ENCODE measurements at places on chromosomes 4 and X. TPM values are rescaled to one million over a fixed set of nuclear protein-coding genes. Genes with fewer than 3 reads are reported as not detected.

The TRIM2 gene
- 120 TPM for total RNA-seq

- peak overlapping the region; percentile 68 for H3K4me3 ChIP-seq
- peak; percentile 28 for DNase-seq
- peak overlapping the region; percentile 93 for H3K27ac ChIP-seq
- no peaks in the 10 kb centered on the region for H3K27me3 ChIP-seq
- H3K4me1 ChIP-seq = peaks cover 72% of the 10 kb centered on the region
Measured at GRCh38 chr4:182507805-182508204, 264.6 kb downstream of the TENM3 start.

The NIPAL1 gene
- total RNA-seq = 0.83 TPM

The IBSP gene
- total RNA-seq = not detected

- no peak overlapping the region for H3K4me3 ChIP-seq
- H3K4me1 ChIP-seq = peaks cover 10% of the 10 kb centered on the region
- no peaks in the 10 kb centered on the region for H3K36me3 ChIP-seq
- DNase-seq = no peak
- peaks cover 2% of the 10 kb centered on the region for H3K27me3 ChIP-seq
Measured at GRCh38 chr4:130675266-130675665, 1579.3 kb downstream of the C4orf33 start.

- no peak for DNase-seq
- H3K4me1 ChIP-seq = no peaks in the 10 kb centered on the region
- H3K4me3 ChIP-seq = no peak overlapping the region
Measured at GRCh38 chr4:185941461-185941860, 127.5 kb upstream of the TLR3 start.

- peaks cover 2% of the 10 kb centered on the region for H3K27me3 ChIP-seq
- H3K27ac ChIP-seq = no peak overlapping the region
- H3K4me3 ChIP-seq = no peak overlapping the region
- DNase-seq = no peak
Measured at GRCh38 chr4:180823108-180823507, 1420.1 kb upstream of the TENM3 start.

DNA sequence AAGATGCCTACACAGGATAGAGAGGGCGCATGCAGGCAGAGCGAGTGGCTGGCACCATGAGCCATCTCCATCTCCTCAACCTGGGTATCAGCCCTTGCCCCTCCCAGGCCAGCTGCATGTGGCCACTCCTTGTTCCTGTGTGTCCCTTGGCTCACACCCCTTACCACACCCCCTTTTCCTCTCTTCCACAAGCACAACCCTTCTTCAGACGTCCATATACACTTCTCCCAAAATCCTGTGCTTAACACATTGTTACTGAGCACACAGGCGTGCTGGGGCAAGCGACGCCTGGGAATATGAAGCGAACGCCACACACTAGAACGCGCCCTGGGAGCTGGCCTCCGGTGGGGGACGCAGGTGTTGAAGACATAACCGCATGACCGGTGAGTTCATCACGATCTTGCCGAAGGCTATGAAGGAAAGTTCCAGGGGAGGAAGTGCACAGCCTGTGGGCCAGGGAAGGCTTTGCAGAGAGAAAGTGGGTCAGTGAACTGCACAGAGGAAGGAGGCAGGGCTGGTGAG lies 19.1 kb upstream of the KIAA0232 start:
- H3K4me1 ChIP-seq = peaks cover 12% of the 10 kb centered on the region
- peaks cover 5% of the 10 kb centered on the region for H3K27me3 ChIP-seq
- H3K27ac ChIP-seq = peak overlapping the region; percentile 31
- no peak for DNase-seq
- peaks cover 4% of the 10 kb centered on the region for H3K36me3 ChIP-seq
- H3K4me3 ChIP-seq = no peak overlapping the region

GRCh38 chr4:139754938-139755337 lies 89.3 kb downstream of the MGST2 start:
- no peak overlapping the region for H3K4me3 ChIP-seq
- DNase-seq = no peak
- peaks cover 32% of the 10 kb centered on the region for H3K4me1 ChIP-seq
- H3K27ac ChIP-seq = no peak overlapping the region
- H3K36me3 ChIP-seq = peaks cover 5% of the 10 kb centered on the region

- peak overlapping the region; percentile 93 for H3K27ac ChIP-seq
- H3K4me1 ChIP-seq = peaks cover 9% of the 10 kb centered on the region
- H3K36me3 ChIP-seq = no peaks in the 10 kb centered on the region
Measured at GRCh38 chr4:70703619-70704214, 15.4 kb downstream of the UTP3 start.

DNA sequence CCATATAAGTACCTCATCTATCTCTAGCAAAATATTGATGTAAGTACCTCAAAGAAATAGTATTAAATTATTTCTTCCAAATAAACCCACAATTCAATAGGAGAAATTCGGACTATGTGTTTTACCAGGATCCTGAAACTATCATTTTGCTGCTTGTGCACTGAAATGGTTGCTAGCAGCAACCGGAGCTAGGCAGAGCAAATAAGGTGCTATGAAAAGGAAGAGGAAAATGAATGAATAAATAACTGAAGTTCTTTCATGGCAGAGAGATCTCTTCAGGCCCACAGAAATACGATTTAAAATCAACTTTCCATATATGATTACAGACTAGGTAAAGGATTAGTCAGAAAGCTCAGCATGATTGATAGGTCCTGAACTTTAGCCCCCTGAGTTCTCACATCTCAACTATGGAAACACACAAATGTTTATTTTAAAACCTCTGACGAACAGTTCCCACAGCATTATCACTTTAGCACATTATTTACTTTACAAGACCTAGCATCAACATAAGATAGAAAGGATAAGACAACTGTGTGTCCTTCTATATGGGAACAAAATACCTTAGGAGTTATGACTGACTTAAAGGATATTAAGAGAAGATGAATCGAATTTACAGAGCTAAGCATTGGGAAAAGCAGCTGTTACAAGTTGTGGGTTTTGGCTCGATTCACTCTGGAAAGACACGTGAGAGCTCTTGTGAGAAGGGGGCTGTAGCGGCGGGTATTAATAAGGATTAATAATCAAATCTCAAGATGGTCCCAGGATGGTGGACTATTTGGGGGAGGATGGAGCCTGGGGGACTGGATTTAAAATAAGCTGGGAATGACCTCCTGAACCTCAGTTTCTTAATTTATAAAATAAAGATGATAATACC lies 104.3 kb downstream of the CORIN start:
- DNase-seq = no peak
- no peaks in the 10 kb centered on the region for H3K36me3 ChIP-seq
- H3K4me3 ChIP-seq = no peak overlapping the region
- H3K4me1 ChIP-seq = peaks cover 6% of the 10 kb centered on the region
- H3K27me3 ChIP-seq = no peaks in the 10 kb centered on the region
- no peak overlapping the region for H3K27ac ChIP-seq

DNA sequence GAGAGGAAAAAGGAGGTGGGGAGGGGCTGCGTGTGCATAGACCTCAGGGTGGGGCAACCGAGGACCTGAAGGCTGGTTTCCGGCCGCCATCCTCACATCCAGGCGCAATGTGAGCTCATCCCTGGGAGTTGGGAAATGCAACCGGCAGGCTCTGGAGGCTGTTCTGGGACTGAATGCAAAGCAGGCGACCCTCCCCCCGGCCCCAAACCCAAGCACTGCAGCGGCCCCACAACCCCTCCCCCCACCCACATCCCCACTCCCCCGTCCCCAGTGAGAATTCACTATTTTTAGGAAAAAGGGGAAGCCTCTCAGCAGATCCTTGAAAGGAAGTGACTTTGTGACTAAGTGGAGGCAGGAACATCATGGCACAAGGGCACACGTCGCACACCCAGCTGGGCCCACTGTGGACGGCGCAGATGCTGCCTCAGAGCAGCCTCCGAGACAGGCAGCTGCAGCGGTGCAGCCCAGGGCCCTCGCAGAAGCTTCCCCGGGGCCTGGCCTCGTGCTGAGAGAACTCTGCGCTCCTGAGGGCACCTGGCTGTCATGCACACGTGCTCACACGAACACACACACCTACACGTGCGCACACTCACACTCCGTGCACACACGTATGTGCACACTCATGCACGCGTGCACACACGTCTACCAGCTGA lies 1.3 kb upstream of the PDE6B start:
- peaks cover 6% of the 10 kb centered on the region for H3K4me1 ChIP-seq
- H3K27ac ChIP-seq = no peak overlapping the region
- peaks cover 10% of the 10 kb centered on the region for H3K36me3 ChIP-seq

The CXorf49 gene
- not detected for total RNA-seq

- peaks cover 8% of the 10 kb centered on the region for H3K36me3 ChIP-seq
- no peak overlapping the region for H3K4me3 ChIP-seq
- H3K27ac ChIP-seq = peak overlapping the region; percentile 43
- peaks cover 21% of the 10 kb centered on the region for H3K4me1 ChIP-seq
Measured at GRCh38 chrX:2485789-2486345, 14.9 kb downstream of the DHRSX start.

The DACH2 gene
- 1.3 TPM for total RNA-seq

- no peaks in the 10 kb centered on the region for H3K36me3 ChIP-seq
- no peak for DNase-seq
- no peak overlapping the region for H3K27ac ChIP-seq
- H3K27me3 ChIP-seq = no peaks in the 10 kb centered on the region
Measured at GRCh38 chr4:100362366-100362765, 155.5 kb downstream of the EMCN start.

DNA sequence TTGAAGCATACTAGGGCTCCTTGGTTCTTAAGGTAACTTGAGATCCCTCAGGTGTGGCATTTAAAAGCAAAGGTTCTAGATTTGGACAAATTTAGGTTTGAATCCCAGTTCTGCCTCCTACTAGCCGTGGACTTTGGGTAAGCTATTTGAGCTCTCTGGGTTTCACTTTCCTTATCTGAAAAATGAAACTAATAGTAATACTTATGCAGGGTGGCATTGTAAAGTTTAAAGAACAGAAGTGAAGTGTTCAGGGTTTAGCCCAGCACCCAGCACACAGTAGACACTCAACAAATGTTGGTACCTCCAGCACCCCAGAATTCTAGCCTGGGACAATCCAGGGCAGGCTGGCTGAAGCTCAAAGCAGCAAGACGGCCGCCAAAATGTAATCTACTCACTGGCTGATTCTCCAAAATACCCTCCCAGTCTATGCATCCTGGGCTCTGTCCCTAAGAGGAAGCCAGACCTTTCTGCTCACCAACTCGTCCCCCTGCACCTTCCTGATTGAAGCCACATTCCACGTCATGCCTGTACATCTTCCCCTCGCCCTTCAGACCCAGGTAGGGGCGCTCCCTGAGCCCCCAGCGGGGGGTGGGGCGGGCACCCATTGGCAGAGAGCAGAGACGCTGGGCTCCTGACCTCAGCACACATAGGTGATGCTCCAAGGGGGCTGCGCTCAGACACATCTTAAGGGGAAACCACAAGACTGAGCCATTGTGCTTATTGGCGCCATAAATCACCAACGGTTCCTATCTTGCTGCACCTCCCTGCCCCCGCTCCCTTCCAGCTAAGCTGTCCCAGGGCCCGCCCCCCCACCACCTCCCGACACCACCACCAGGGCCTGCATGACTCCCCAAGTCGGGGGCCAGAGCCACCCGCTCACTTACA lies 160.6 kb downstream of the BCOR start:
- peaks cover 2% of the 10 kb centered on the region for H3K4me1 ChIP-seq
- H3K27me3 ChIP-seq = no peaks in the 10 kb centered on the region
- no peaks in the 10 kb centered on the region for H3K36me3 ChIP-seq
- H3K4me3 ChIP-seq = no peak overlapping the region
- DNase-seq = no peak

DNA sequence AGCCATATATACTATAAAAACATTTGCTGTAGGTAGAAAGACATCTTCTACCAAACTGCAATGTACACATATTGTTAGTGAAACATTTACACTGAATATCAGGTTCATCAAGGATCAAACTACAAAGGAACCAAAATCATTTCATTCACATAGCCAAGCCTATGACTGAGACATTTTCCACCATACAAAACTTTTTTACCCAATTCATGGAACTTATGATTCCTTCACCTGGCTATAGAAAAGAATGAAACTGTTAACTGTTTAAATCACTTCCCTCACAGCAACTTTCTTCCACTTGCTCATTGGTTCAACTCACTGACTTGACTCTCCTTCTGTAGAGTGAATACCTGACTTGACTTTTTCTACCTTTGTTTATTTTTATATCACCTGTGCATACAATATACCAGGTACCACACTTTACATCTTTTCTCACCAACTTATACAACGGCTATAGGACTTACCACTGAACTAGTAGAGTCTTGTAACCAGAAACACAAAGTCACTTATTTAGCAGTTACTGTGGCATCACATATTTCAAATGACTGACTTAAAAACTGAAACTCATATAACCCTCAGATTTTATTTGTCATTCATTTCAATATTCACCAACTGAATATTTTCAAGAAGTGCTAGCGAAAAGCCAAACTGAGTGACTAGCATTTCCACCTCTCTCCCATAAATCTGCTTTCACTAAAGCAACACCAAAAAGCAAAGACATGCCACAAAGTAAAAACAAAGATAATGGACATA lies 30.9 kb downstream of the CAMK2D start:
- H3K4me3 ChIP-seq = no peak overlapping the region
- no peaks in the 10 kb centered on the region for H3K27me3 ChIP-seq
- H3K36me3 ChIP-seq = no peaks in the 10 kb centered on the region
- H3K27ac ChIP-seq = no peak overlapping the region
- DNase-seq = no peak

The IL1RAPL1 gene
- total RNA-seq = 0.66 TPM
